NCI-H446 treated with DMSO at 0.1 percent for 48 hours (cell line): ENCODE measurements at places on chromosomes 7 and 10.

DNA sequence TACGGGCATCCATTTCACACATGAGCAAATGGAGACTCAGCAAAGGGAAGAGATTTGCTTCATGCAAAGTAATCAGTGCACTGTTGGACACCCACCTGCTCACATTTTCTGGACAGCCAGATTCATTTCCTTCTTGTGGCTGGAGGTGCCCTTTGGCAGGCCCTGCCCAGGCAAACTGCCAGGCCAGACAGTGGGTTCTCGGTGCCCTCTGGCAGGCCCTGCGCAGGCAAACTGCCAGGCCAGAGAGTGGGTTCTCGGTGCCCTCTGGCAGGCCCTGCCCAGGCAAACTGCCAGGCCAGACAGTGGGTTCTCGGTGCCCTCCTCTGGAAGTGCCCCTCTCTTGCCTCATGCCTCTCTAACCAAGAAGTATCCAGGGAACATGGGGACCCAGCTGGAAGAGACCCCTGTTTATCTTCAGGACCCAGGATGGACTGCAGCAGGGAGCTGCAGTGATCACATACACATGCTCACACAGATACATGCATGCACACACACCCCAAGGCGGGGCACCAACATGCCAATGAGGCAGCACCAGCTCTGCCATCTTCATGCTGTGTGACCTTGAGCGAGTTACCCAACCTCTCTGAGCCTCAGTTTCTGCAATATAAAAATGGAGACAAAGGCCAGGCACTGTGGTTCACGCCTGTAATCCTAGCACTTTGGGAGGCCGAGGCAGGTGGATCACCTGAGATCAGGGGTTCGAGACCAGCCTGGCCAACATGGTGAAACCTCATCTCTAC is 67.1 kb downstream of the OAT start:
- DNase-seq = no peak

DNA sequence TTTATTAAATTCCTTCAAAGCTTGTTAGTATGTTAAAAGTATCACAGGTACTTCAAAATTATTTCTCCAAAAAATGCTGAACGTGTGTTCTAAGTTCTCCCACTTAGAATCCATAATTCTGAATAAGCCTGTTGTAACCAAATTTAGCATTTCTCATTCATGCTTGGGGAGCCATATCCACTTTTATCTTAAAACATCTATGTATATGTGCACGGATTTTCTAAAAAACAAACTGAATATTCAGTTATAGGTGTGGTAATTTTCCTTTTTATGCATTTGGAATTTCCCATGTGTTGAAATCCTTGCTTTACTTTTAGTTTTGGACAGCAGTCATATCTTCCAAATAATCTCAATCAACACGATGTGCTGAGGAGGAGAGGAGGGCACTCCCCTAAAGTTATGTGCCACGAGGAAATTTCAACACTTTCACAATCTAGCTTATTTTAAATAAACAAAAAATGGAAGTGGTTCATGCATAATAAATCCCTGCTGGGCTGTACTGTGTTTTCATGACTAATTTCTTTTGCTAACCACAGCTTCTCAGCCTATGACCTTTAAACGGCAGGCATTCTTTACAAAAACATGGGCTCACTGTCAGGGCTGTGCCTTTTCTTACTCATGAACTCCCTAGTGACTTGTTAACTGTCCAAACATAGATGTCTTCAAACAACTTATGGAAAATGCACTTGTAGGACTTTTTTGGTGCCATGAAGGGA is 380.3 kb upstream of the SEMA3C start:
- no peak for DNase-seq

DNA sequence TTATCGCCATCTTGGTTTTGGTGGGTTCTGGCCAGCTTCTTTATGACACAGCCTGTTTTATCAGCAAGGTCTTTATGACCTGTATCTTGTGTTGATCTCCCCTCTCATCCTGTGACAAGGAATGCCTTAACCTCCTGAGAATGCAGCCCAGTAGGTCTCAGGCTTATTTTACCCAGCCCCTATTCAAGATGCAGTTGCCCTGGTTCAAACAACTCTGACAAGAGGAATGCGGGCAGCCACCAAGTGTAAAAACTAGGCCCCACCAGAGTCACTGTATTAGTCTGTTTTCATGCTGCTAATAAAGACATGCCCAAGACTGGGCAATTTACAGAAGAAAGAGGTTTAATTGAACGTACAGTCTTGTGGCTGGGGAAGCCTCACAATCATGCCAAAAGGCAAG is 671.3 kb downstream of the SORCS1 start:
- no peak for DNase-seq

GRCh38 chr10:49534670-49535381 is 4.1 kb downstream of the ERCC6 start:
- DNase-seq = no peak
